GM19239 (cell line): ENCODE measurements at places on chromosomes 1 and 21.

- no peak for DNase-seq
Observed at GRCh38 chr1:246448373-246448772, 58.7 kb downstream of the SMYD3 start.

- no peak for DNase-seq
Observed at GRCh38 chr1:62417351-62417999, 19.4 kb upstream of the USP1 start.

DNA sequence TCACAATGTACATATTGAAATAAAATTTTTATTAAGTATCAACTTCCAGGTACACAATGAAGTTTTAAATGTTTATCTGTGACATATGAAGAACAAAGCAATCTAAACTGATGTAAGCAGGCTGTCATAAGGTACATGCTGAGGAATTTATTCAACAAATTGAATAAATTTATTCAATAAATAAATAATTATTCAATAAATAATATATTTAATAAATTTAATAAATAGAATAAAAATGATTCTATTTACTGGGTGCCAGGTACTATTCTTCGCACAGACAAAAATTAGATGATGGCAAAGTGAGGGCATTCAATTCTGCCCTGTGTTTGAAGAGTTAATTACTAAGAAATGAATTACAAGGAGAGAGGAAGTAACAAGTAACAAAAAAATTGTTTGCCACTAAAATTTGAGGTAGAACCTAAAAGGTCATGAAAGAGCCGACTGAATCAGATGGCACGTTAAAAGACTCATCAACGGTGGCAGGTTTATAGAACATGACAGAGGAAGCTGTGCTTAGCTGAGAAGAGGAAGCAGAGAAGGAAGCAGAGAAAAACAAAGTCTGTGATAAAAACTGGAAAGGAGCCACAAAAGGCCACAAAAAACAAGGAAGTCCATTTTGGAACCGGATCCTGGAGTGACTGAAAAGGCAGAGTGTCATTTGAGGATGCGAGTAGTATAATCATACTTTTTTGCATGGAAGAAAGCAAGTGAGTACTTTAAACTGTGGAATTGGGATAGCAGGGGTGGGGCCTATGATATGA, 2.2 kb upstream of the USP24 start:
- DNase-seq = no peak

DNA sequence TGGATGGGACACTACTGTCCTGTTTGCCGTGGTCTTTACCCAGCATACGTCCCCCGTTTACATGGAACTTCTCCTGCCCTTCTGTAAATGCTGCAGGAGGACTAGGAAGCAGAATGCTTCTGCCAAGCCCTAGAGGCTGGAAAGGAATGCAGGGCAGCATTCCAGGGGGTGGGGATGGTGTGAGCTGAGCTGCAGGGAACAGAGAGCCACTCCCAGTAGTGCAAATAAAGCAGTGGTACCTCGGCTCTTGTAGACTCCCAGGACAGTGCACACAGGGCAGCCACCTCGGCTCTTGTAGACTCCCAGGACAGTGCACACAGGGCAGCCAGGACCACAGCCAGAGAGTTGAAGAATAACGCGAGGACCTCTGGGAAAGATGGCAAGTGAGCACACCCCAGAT, 35.4 kb downstream of the PTPRU start:
- no peak for DNase-seq

- DNase-seq = no peak
Observed at GRCh38 chr1:112675728-112676381, 1.4 kb downstream of the MOV10 start.

- no peak for DNase-seq
Observed at GRCh38 chr1:11738096-11738495, 2.2 kb downstream of the AGTRAP start.

GRCh38 chr1:35598895-35599294, 25.8 kb downstream of the TFAP2E start:
- no peak for DNase-seq

DNA sequence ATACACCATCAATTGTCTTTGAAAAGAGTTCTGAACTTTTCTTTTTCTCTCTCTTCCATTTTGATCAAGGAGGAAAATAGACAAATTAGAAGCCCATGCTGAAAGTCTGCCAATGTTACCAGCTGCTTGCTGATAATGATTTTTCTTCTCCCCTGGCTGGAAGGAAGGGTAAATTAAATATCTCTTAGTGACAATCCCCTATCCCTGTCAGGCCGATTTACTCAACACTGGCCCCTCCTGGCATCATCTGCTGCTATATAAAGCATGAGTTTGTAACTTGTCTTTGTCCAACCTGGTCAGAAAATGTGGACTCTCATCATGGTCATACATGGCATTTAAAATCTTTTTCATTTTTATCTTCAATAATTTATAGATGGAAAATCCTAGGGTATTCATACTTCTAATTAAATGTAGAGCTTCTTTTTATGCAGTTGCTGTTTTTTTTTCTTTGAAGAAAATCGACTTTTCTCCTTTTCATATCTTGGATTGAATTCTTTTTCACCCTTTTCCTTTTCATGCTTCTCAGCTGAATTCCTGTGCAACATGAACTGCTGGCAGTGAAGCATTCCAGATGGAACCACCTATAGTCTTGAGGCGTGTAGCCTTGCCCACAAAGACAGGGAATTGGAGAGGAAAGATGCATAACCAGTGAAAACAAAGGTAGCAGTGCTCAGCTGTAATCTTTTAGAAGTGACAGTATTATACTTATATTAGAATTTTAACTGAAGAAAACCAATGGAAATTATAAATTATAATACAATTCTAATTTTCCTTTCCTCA, 214.7 kb upstream of the PTGFR start:
- DNase-seq = no peak

DNA sequence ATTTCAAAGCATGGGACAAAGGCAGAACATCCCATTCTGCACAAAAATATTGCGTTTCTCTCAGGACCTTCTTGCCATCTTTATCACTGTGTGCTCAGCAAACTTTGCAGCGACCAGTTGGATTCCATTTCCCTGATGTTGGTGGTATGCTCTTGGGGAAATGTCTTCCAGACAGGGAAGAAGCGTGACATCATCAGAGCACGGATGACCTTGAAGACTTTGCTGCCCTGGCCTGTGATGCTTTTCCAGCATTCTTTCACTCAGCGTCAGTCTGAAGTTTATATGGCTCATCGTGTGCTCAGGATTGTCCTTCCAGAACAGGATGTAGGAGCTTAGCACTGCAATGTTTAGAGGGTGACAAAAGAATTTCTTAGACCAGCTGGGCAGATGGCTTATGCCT, 131.4 kb upstream of the F3 start:
- no peak for DNase-seq

DNA sequence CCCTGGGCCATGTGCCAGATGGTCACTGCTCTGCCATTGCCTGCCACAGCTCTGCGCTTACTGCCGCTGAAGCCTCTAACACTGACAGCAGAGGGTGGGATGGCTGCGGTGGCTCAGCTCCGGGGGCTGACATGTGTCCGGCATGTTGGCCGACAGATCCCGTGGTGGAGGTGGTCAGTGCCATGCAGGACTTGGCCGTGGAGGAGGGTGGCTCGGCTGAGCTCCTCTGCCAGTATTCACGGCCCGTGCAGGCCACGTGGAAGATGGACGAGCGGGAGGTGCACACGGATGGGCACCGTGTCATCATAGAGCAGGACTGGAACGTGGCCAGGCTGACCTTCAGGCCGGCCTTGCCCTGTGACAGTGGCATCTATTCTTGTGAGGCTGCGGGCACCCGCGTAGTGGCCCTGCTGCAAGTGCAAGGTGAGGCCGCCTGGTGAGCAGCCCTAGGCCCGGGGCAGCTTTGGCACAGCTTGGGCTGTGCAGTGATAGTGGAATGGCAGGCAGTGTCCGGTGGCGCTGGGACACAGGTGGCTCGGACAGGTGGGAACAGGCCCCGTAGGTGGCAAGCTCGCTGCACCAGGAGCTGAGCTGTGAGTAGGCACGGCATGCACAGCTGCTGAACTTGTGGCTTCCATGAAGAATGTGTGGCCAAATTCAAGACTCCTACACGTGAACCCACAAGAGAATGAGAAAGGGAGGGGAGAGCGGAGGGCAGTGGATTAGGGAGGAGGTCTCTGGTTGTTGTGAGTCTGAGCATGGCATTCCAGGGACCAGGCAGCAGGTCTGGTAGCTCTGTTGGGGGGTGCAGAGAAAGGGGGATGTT, 91.8 kb downstream of the TRIM11 start:
- DNase-seq = no peak

DNA sequence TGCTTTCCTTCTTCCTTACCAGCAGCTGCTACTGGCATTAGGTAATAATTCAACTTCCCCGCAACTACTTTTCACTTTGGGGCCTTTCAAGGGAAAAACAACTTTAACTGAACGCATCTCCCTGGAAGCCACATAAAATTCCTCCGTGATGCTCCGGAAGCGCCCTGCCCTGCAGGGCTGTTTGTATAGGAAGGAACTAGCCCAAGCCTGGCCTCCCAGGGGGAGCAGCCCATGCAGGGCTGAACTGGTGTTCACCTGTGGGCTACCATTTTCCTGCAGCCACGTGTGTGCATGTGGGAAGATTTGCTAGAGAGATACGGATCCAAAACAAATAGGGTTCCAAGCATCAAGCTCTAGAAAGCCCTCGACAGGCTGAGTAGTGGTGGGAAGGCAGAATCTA, 14.4 kb downstream of the CLDN14 start:
- DNase-seq = no peak

DNA sequence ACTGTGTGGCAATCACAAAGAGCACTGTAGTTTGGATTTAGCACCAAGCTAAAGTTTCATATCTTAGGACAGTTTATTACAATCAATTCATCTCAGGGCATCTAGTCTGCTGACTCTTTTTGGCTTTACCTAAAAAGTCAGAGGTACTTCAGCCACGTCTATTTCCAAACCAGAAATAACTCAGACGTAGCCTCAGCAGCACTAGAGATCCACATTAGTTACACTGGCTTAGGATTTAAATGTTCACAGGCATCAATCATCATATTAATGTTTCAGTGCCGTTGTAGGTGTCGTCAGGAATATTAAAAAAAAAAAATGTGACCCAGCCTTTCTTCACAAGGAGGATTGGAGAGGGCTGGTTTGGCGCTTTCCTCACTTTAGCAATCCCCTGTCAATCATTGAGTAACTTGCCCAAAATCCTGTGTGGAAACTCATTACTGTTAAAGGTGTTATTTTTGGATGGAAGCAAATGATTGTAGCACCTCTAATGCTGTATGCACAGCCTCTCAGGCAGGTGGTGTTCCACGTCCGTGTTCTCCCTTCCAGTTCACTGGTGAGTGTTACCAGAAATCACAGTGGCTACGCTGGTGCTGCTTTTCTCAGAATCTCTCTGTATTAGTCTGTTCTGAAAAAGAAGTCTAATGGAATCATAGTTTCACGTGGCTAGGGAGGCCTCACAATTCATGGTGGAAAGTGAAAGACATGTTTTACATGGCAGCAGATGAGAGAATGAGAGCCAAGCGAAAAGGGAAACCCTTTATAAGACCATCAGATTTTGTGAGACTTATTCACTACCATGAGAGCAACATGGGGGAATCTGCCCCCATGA, 45.4 kb downstream of the NEK7 start:
- DNase-seq = peak; percentile 10

GRCh38 chr1:37575692-37576091, 19.0 kb downstream of the DNALI1 start:
- DNase-seq = no peak

DNA sequence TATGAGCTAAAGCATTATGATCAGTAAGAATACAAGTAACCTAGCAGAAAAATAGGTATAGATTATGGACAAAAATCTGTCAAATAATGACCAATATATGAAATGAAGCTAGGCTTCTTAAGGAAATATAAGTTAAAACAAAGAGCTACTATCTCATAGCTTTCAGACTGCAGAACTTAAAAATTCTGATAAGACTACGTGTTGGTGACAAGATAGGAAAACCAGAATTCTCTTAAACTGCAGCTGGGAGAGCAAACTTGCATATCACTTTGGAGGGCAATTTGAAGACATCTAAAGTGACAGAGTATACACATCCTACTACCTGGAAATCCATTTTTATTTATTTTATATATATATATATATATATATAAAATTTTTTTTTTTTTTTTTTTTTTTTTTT, 65.5 kb downstream of the LTN1 start:
- DNase-seq = no peak

DNA sequence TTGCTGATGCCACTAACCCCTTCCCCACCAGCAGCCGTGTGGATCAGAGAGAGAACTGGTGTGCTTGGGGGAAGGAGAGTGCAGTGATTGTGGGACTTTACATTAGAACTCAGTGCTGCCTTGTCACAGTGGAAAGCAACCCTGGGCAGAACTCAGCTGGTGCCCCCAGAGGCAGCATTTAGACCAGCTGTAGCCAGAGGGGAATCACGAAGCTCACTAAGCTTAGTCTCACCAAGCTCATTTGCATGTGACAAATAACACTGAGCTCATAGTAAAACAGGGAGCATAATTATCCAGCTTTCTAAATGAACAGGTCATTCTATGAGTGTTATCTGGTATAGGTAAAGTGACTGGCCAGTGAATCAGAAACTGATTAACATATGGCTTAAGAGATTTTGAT, 9.8 kb upstream of the SMAP2 start:
- no peak for DNase-seq

DNA sequence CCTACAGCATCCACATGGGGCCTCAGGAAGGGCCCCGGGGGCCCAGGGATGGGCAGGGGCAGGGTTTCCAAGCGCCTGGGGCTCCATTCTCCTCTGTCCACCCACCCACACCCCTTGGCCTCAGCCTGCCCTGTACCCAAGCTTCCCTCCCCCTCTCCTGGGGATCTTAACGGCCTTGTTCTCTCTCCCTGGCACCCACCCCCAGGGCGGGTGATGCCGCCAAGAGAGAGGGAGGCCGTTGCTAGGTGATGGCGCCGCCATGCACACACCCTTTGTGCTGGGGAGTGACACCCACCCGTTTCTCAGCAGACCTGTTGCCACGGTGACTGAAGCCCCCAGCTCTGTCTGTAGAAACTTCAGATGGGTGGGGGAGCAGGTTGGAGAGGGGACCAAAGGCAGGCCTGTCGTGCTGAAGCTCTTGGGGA, 7.6 kb downstream of the GPR37L1 start:
- no peak for DNase-seq
